Astrocyte of the cerebellum (primary cell): ENCODE measurements at places on chromosomes 3 and 15.

- DNase-seq: no peak
These were observed 79.9 kb downstream of the TLE3 start for GRCh38 chr15:70017801-70018200.

- no peak for DNase-seq
These were observed 150.7 kb downstream of the TMCO5A start for GRCh38 chr15:38085114-38085513.

DNA sequence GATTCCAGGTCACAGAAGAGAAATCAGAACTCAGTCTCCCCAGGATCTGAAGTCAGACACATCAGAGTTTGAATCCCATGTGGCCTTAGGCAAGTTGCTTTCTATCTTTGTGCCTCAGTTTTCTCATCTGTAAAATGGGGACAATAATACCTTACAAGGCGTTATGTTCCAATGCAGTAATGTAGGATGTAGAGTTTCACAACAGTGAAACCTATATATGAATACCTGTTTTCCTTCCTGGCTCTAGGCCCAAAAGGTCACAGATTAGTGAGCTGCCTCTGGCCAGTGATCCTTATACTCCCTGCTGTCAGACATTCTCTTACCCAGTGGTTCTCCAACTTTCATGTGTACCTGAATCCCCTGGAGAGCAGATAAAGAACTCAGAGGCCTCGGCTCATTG lies 72.9 kb upstream of the OXTR start:
- no peak for DNase-seq

GRCh38 chr3:168273036-168273435 lies 177.3 kb upstream of the GOLIM4 start:
- no peak for DNase-seq

GRCh38 chr15:94683902-94684301 lies 452.5 kb downstream of the MCTP2 start:
- no peak for DNase-seq

- DNase-seq: peak; percentile 50
These were observed 481.5 kb downstream of the LPP start for GRCh38 chr3:188635258-188636042.

DNA sequence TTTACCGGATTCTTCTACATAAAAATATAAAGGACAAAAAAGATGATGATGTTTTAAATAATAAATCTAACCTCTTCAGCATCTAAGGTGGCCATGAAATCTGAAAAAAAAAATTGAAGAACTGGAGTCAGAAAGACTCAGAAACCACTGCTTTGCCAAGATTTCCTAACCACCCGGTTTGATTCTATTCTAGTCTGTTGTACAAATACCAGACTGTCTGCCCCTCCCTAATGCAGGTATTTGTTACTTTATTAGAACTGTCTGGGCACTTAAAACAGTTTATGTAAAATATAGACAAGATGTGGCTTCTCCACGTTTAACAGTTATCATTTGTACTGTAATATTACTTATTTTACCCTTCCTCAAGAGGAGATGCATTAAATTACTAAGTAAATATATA lies 48.8 kb downstream of the UACA start:
- DNase-seq: no peak

GRCh38 chr15:70613271-70613670 lies 150.1 kb downstream of the UACA start:
- DNase-seq: no peak

- no peak for DNase-seq
These were observed 210.5 kb downstream of the DOCK3 start for GRCh38 chr3:50885070-50885850.

DNA sequence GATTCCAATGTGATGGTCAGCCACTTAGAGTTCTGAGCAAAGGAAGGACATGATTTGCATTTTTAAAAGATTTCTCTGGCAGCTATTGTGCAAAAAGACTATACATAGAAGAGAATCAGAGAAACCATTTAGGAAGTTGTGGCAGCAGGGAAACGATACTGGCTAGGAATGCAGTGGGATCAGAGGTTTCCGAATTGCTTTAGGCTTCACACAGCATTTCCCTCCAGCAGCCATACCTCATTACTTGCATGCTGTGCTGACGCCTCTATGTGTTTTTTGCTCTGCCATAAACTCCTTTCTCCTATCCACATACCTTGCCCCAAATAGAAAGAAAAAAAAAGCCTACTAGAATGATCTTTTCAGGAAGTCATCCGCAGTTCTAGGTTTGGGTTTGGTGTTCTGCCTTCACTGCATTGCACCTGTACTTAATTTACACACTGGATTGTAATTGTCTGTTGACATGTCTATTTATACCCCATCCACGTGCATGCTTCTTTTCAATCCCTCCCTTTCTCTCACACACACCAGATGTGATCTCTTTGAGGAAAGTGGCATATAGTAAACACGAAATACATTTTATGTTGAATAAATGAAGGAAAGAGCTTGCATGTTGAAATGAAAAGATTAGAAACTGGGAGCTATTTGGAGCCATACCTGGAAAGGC lies 860.3 kb upstream of the SEMA6D start:
- no peak for DNase-seq

DNA sequence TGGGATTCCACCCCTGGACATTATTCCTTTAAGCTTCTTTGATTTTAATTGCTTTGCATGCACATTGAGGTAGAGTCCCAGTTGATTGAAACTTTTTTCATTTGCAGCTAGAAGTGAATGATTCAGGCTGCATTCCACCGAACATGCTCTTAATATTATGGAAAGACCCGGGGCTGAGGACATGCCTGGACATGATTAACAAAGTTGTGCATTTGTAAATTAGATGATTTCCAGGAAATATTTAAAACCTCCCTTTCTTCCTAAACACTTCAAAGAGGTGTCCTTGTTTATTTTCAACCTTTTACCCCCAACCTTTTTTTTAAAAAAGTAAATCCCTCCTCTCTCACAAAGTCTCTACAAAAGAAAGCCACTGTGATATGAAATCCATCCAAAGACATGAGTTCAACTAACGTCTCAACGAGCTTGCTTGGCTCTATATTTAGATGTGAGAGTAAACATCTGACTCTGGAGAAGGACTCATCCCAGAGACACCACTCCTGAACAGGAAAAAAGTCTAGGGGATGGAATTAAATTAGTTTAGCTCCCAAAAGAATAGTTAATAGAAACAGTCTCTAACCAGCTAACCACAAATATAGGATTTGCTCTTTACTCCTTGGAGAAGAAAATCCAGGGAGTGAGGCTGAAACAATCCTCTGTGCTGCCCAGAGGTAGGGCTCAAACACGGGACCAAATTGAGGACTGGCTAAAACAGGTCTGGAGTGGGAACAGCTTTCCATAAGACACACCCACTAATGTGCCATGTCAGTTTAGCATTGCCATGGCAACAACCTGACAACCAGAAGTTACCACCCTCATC lies 83.1 kb downstream of the XXYLT1 start:
- DNase-seq: no peak

DNA sequence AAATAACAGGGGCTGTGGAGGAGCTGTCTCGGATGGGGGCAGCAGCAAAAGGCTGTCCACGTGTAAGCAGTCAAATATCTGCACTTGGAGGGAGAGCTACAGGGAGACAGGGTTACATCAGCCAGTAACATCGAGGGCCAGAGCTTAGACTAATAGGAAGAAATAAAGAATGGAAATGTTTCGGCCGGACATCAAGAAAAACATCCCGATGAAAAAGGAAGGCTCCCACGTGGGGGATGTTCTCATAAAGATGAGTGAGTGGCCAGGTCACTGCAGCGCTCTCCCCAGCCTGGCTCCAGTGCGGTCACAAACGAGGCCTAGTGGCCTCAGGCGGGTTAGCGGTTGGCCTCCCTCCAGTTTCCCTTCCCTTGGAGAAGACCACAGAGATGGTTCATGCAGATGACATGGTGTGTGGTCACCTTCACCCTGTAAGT lies 56.1 kb upstream of the WNT5A start:
- no peak for DNase-seq

DNA sequence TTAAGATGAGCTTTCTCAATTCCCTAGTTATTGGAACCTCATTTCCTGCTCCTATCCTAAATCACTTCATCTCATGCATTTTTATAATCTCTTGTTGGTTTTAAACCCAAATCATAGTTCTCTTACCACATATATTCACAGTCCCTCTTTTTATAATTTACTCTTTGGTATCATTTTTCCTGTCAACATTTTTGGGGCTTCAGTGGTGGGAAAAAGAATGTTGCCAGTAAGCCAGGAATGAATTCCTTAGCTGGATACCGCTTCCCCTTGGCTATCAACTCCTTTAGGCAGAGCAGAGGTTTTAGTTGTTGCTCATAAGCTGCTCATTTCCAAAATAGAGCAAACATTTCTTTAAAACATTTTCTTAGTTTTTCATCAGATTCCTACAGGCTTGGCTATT lies 112.3 kb downstream of the GALK2 start:
- peak; percentile 95 for DNase-seq

DNA sequence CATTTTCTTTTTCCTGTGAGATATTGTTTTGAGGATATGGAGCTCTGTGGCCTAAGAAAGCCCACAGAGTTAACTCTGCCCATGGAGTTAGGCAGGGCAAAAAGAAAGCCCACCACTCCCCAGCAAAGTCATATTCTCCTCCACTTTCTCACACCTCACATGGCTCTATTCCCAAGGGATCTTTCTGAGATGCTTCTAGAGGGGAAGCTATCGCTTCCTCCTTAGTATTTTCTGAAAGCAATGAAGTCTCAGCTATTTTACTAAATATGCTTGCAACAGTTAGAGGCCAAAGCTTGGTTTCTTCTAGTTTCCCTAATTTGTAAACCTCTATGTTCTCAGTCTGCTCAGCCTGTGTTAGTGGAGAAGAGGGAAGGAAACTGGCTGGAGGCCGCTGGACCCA lies 80.3 kb upstream of the EOMES start:
- DNase-seq: no peak

- DNase-seq: no peak
These were observed 367.8 kb upstream of the IL12A start for GRCh38 chr3:159620873-159621272.

GRCh38 chr3:53665608-53666425 lies 171.4 kb downstream of the CACNA1D start:
- no peak for DNase-seq

DNA sequence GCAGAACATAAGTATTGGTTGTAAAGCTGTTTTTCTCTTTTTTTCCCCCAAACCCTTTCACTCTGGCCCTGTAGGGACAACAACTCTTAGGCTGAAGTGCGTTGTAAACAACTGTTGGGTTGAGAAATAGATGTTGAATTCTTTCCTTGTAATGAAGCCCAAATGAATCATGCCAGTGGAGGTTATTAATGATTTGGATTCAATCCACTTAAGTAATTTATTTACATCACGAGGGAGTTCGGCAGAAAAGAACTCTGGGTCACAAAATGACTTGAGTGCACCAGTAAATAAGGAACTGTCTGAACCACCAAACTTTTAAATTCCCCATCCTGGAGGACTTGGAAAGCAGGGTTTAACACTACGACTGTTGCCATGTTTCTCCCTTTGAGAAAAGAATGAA lies 218.9 kb downstream of the PDZRN3 start:
- DNase-seq: no peak

DNA sequence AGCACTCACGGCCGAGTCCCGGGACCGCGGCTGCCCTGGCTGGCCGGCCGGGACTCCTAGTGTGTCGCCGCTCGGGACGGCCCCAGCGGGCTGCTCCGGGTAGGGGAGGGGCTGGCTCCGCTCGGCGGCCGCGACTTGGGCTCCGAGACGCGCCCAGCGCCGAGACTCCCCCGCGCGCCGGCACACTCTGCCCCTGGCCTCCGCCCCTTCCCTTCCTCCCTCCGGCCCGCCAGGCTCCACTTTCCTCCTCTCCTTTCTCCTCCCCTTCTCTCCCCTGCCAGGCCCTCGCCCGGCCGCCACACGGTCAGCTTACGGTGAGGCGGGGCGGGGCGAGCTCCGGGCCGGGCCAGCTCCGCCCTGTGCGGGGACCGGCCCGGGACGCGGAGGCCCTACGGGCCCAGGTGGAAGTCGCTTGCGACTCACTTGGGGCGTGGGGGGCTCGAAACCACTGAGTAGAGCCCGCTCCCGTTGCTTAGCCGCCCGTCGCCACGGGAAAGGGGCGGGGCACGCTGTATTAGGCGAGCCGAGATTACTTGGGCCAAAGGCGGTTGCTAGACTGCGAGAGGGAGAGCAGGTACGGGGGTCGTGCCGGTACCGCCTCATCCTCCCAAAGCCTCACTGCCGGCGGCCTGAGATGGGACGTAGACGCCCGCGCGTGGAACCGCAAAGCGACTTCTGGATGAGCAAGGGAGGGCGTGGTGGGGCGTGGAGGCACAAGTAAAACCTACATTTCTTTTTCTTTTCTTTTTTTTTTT lies at the start of gene ITGB5:
TSS of gene ITGB5 (minus strand) at position 189 of the 755 bp plus-strand sequence. CDS start 365 bp downstream, outside the sequence.
- DNase-seq: peak; percentile 43

DNA sequence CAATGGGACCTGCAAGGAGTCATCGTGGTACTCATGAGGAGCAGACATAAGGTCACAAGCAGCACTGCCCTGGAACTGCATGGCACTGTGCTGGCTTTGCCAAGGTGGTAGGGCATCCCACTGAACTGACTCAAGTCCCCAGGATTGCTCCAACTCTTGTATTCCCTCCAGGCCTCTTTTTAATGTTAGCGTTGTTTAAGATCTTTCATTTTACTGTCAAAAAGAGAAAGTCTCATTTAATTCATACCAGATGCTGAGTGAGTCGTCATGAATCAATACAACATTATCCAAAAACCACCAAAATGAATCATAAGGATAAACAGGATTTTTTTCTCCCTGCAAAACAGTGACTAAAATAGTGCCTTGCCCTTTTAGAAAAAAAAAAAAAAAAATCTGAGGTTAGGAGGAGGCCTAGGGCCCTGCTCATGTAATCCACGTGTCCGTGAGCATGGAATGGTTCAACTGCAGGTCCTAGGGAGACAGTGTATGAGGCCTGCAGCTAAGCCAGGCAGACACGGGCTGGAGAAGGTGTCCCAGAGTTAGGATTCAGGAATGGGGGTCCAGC lies 36.7 kb upstream of the BLM start:
- DNase-seq: peak; percentile 93

DNA sequence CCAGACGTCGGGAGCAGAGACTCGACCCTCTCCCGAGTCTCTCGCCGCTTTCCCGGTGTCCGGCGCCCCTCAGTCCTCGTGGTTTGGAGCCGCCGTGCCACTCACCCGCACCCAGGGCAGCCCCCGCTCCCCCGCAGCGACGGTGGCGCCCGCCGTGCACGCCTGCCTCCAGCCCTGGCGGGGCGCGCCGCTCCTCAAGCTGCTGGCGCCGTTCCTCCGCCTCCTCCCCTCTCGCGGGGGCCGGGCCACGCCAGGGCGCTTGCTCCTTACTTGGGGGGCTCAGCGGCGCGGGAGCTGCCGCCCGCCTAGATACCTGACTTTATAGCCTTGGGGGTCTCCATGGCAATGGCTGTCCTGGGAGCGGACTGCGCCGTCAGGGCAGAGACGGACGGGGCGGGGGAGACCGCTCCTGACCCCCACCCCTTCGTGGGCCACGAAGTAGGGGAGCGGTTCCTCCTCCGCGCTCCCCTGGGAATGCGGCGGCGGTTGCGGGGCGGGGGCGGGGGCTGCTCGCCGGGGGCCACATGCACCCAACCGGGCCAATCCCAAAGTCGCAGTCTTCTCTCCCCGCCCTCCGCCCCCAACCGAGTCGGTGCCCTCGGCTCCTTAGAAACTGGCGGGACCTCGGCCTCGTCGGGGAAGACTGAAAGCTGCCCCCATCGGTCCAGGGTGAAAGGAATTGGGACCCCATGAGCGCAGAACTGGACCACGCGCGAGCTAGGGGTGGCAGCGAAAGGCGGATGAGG lies at the start of gene ANKRD63:
TSS of gene ANKRD63 (minus strand) at position 196 of the 746 bp plus-strand sequence. CDS start 478 bp downstream, outside the sequence.
- no peak for DNase-seq
